ENCODE measurements at places on chromosomes 7 and 10.
A peak's percentile ranks its signal among the peaks of the same experiment; 100 is the strongest.

GRCh38 chr10:49164559-49165188, 23.5 kb downstream of the TMEM273 start:
- peak; percentile 87 for ATAC-seq

DNA sequence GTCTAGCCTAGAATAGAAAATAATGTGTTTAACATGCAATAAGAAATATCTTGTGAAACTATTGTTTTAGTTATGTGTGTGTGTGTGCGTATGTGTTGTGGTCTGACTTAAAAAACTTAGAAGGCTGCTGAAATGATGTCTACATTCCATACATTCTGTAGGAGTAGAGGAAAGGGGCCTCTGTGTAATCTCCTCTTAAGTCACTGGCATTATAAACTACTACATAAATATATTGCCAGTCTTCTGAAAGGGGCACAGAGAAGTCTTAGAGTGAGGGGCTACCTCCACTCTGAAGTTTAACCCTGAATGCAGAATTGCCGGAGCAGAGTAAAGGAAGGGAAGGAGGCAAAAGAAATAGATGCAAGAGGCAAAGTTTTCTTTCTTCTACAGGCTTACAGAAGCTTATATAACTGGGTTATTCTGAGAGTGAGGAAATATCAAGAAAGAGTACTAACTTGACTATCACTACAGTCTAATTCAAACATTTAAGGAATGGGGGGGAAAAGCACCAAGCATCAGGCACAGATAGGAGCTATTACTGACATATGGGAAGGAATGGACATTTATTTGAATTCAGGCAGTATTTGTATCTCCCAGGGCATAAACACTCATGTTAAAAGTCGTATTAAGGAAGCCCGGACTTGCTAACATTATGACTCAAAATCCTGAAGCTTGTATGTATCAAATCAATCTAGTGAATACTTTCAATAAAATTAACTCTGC, 75.7 kb downstream of the DNAJC1 start:
- no peak for ATAC-seq

DNA sequence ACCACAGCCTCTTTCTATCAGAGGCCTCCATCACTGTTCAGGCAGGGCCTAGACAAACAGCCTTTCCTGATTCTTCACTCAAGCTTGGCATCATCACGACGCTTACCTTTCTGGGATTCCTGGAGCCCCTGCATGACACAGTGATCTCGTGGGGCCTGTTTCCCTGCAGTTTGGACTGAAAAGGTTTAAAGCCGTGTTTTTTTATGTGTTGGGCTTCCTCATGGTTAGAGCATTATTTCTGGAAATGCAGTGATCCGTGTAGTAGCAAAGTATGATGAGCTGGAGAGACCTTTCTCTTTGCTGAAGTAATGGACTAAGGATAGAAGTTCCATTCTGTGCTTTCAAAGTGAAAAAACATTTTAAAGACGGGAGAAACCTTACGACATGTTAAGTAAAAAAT, 169.1 kb downstream of the BMPER start:
- ATAC-seq = no peak

- no peak for ATAC-seq
Observed at GRCh38 chr7:43155636-43156035, 43.2 kb downstream of the HECW1 start.
